CD8-positive, alpha-beta T cell (primary cell): ENCODE measurements at places on chromosomes 7 and 10.

DNA sequence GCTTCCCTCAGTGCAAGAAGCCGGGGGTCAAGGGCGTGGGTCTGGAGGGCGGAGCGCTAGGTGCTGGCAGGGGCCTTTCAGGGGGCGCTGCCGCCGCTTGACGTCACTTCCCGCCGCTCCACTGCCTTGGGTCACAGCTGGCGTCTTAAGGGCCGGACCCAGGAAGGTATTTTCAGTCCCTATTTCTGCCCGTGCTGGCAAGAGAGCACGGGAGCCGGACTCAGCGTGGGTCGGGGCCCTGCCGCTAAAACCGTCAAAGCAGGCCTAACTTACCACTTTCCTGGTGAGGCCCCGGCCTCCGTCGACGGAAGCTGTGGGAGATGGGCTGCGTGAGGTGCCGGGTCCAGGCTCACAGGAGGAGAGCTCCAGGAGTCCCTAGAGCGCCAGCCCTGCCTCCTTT, 12.0 kb downstream of the VAX1 start:
- DNase-seq, result no peak

- no peak for DNase-seq
These were observed 15.3 kb upstream of the PRKAR2B start for GRCh38 chr7:107029061-107029763.

- DNase-seq, result no peak
These were observed 263.0 kb upstream of the ZWINT start for GRCh38 chr10:56624082-56624481.

- peak; percentile 14 for DNase-seq
These were observed 58.4 kb downstream of the ZNF467 start for GRCh38 chr7:149714910-149715471.

DNA sequence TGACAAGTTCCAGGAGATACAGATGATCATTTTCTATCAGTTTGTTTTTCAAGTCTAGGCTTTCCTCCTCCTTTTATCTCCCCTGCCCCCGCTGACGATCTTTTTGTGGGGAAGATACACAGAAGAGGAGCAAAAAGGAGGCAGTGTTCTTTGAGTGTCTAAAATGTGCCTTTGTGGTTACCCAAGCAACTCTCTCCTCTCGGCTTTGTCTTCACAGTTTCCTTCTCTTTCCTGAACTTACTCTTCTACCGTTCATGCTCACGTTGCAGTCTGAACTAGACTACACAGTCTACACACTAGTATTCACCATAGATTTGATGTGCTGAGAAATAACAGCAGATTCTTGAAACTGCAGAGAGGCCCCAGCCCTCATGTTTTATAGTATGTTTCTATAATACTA, 23.6 kb downstream of the CEP41 start:
- DNase-seq, result peak; percentile 42

GRCh38 chr7:129468087-129468486, 33.9 kb downstream of the STRIP2 start:
- no peak for DNase-seq
